Inflammatory macrophage (primary cell): ENCODE measurements at places on chromosomes 1 and 21.

DNA sequence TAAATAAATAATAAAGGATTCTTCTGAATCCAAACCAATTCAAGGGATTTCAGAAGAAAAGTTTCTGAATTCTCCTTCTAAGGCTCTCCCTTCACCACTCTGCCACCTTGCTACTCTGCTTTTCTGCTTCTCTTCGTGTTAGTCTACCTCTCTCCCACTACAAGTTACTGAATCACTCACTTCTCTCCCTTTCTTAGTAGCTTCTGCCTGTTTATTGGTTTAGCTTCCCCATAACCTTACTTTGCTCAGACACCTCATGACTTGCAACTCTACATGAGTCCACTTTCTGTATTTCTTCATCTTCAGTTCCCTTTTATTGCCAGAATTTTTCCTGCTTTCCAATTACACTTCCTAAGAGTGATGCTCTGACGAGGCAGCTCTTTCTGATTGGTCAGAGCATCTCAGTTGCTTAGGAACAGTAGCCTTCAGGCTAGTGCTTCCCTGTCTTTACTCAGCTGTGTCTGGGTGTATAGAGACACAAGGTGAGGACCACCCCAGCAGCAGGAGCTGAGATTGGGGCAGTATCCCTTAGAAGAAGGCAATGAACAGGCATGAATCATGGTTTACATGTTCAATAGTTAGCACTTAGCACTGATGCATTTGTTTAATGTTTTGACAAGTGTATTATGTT lies 144.6 kb downstream of the SLC30A10 start:
- no peak for DNase-seq

DNA sequence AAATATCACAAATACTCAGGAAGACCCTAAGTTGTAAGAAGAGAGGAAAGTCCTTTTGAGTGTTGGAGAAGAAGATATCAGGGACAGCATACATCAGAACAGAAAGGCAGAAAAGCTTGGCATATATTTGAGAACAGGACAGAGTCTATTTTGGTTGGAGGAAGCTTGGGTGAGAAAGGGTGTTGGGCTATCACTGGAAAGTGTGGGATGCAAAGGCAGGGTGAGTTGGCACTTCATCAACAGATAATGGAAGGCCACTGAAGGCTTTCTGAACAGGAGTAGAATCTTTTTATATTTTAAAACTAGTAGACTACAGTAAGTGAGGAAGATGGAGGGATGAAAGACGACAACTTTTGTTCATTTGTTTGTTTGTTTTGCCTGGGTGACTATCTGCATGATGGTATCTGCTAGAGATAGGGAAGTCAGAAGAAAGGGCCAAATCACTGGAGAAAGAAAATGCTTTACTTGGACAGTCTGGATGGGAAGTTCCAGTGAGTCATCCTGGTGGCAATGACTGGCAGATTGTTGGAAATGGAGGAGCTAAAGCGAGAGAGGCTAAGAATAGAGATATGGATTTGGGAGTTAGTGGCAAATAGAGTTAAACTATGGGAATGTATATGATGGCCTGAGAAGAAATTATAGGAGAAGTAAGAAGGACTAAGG lies 33.7 kb upstream of the KCNA2 start:
- DNase-seq, result peak; percentile 74

GRCh38 chr1:65698590-65698989 lies 94.1 kb upstream of the PDE4B start:
- DNase-seq, result no peak

- no peak for DNase-seq
Observed at GRCh38 chr21:17370916-17371315, 141.9 kb upstream of the CXADR start.

GRCh38 chr21:22855581-22855980 lies 1857.4 kb downstream of the NCAM2 start:
- no peak for DNase-seq

- DNase-seq, result peak; percentile 18
Observed at GRCh38 chr1:165073185-165074007, 283.1 kb downstream of the LMX1A start.

DNA sequence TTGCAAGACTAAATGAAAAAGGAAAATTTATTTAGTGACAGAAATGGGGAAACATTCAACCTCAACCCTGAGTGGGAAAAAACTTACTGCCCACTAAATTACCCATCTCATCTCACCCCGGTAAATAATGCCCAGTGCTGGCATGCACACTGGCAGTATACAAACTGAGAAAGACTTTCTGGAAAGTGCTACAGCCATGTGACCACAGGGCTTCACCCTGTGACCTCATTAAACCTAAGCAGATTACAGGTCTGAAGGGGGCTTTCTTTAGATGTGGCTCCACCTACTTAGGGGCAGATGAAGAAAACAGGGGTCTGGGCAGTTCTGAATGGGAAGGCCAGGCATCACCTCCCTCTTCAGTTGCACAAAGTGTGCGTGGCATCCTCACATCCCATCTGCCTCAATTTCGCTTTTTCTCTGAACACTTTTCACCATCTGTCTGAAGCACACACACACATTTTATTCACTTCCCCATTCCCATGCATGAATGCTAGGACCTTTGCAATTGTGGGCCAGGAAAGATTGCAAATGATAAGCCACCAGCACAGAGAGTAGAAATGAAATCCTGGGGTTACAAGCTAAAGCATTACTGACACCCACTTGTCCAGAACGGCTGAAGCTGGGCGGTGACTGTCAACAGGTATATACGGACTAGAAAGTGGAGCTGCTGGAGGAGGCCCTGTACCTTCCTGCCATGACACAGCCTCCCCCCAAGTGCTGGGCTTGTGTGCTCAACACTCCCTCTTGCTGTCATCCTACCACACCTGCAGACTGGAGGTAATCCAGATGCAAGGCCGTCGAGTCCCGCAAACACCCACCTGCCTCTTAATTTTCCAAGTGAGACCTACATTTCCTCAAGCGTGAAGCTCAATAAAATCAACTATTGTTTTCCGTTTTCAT lies 2.7 kb downstream of the NADK start:
- DNase-seq, result peak; percentile 46

DNA sequence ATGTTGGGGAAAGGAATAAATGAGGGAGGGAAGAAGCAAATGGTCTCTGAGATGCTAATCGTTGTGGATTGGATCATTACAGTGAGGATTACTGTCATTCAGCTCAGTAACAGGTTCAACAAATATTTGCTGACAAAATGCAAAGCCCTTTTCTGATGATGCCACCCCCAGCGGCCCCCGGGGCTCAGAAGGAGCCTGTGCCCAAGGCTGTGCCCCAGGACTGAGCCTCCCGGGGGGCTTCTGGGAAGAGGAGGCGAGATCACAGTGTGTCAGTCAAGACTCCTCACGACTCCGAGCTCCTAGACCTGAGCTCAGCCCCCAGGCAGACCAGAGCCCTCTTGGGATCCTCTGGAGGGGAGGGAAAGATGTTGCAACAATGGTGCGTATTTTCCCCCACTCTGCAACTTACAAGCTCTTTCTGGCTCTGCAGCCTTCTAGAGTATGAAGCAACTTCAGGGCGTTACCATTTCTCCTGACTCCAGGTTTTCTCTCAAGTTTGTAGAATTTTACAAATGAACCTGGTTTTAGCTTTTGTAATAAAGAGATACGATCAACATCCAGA lies 20.8 kb downstream of the EPHA8 start:
- no peak for DNase-seq

GRCh38 chr1:9289090-9289534 lies 3.6 kb upstream of the SPSB1 start:
- peak; percentile 89 for DNase-seq

DNA sequence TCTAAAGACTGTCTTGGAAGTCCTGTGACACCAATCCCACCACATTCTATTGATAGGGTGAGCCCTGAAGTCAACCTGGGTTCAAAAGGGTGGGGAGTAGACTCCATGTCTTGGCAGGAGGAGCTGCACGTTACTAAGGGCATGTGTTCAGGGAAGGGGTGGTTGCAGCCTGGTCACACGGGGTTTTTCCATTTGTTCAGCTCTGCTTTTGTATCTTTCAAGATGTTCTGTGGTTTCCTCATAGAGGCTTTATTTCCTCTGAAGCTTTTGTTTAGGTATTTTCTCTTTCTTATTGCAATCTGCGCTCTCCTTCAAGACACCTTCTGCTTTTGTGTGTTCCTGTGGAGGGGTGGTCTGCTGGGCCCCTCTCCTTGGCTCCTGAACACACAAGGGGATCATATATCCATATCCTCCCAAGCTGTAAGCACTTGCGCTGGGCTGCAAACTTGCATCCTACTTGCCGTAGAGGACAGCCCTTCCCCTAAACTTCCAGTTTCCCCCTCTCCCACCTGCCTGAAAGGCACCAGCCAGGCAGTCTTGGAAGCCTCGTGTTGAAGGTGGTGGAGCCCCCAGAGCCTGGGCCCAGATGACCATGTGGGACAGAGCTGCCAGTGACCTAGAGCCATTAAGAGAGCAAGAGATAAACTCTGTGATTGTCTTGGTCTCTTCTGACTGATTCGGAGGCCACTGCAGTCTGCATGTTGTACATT lies 62.5 kb upstream of the TRAPPC10 start:
- no peak for DNase-seq

GRCh38 chr1:161763522-161764098 lies 2.5 kb upstream of the ATF6 start:
- DNase-seq, result no peak

GRCh38 chr1:242178924-242179708 lies 180.2 kb upstream of the MAP1LC3C start:
- no peak for DNase-seq

DNA sequence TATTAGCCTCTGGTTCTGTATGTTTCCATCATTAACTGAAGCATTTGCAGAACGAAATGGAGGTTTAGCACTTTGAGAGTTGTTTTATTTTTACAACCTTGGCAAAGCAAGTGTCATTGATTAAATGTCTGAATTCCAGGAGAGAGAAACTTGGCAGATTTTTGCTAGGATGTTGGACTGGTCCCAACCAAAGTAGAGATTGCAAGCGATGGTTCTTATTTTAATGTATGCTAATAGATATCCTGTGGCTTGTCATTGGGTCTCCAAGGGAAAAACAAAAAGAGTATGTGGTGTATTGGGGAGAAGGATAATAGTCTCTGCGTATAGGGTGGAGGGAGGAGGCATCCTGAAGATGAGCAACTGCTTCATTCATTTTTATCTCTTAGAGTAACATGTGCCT lies 457.2 kb upstream of the RUNX1 start:
- no peak for DNase-seq

DNA sequence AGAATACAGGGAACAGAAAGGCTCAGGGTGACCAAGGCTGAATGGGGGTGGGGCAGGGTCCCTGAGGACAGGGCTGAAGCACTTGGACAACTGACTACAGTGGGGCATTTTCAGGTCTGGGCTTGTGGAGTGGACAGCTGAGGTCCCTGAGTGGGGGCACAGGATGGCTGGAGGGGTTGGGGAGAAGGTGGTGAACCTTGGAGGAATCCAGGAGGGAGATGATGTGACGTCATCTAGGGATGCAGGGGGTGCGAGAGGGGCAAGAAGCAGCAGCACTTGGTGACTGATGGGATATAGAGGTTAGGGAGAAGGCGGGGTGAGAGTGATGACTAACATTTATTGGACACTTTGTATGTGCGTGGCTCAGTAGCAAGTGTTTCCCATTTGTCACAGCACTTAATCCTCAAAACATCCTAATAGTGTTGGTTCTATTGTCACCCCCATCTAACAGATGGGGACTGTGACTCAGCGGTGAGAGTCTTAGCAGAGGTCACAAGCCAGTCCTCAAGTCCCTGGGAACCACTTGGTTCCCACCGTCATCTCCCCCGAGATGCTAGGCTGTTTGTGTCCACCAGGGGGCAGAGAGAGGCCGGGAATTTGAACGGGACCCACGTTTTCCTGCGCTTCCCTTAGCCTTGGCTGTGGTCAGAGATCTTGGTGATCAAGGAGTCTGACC lies 27.9 kb upstream of the BMP8B start:
- peak; percentile 85 for DNase-seq

DNA sequence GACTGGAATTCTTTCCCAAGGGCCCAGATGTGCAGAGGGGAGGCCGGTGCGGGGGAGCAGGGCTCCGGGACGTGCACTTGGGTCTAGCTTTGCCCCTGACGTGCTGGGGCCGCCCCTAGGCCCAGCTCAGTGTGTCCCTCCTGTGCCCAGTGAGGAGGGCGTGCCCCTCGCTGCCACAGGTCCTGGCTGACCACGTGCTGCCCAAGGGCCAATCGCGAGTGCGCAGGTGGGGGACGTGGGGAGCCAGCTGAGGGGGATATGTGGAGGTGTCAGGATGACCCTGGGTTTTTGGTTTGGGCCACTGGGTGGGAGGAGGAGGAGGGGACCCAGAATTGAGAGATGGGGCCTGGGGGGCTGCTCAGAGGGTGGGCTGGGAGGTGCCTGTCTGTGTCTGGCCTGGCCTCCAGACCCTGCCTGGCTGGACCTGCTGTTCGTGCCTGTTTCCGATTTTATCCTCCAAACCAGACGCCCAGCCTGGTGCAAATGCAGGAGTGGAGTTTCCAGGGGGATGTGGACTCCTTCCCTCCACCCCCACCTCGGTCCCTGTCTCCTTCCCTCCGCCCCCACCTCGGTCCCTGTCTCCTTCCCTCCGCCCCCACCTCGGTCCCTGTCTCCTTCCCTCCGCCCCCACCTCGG lies 6.1 kb upstream of the RNF223 start:
- DNase-seq, result no peak

- no peak for DNase-seq
Observed at GRCh38 chr1:47522935-47523834, 85.3 kb downstream of the FOXD2 start.

DNA sequence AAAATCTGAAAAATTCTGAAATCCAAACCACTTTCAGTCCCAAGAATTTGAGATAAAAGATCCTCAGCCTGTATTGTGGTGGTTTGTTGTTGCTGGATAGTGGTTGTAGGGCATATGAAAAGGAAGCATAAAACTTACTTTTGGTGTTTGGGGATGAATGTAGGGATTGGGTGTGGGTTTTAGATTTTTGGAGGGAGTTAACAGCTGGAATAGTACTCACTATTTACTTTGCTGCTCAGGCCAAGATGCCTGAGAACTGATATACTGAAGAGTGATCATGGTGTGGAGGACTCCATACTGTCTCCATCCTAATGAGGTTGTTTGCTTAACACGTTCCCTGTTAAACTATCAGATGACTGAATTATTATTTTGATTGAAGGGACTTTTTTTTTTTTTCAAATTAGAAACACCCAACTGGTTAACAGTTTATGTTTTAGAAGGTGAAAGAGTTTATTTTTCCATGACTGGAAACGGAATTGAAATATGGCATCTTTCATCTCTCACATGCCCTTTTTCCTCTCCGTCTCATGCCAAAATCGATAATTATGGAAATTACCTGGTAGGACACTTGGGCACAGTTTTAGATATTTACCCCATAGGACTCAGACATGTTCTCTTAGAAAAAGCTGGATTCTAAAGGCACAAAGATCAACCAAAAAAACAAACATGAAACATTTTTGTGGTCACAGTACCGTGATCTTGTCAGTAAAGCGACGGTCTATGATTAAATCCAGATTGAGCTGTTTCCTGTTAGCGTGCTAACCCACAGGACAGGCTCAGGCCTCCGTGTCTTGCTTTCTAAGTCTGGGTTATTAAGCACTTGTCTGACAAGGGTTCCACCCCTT lies 37.3 kb downstream of the RGL1 start:
- DNase-seq, result no peak

- no peak for DNase-seq
Observed at GRCh38 chr1:211511030-211511700, 19.2 kb upstream of the RD3 start.

DNA sequence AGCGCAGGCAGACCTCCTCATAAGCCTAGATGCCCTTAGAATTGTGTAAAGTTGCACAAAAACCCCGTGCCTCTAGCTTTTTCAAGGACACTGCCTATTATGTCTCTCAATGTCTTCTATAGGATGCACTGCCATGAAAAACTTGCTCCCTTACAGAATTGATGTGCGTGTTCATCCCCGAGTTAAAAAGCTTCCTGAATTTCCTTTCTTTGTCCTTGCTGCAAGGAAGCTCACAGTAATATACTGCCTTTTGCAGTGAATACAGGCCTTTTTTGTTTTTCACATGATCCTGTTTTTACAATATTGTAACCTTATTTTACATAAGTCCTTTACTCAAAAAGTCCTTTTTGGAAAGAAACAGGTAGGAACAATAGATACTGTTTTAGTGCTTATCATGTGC lies 193.0 kb downstream of the TTLL7 start:
- no peak for DNase-seq
